ENCODE measurements at places on chromosomes 11 and 22.
A peak's percentile ranks its signal among the peaks of the same experiment; 100 is the strongest.

DNA sequence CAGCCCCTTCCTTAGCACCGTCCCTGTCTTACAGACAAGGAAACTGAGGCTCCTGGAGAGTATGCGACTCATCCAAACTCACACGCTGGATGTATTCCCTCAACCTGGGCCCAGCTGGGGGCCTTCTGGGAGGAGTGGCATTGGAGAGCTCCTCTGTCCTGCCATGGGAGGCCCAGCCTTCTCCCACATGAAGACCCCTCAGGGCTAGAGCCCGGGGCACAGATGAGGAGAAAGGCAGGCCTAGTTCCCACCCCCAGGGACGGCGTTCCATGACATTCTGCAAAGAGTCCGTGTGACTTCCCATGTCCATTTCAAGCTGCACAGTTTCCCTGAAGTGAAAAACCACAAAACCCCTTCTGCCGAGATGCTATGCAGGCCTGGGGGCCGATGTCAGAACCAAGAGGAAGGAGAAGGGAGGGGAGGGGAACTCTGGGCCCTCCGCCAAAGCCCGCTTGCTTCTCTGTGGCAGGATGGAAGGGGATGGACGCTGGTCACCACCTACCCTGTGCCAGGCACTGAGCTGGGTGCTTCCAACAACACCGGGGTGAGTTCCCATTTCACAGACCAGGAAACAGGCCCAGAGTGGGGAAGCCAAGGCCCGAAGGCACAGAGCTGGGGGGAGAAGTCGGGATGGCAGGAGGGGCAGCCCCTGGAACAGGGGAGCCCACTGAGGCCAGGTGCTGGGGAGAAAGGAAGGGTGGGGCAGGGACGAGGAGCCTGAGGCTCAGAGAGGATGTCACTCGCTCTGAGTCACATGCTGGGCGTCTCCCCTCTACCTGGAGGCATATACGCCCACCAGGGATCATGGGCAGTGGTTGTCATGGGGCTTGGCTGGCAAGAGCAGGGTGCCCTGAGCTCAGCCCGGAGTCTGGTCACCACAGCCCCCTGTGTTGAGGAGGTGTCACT is 15.7 kb downstream of the RAC2 start:
- DNase-seq = no peak

DNA sequence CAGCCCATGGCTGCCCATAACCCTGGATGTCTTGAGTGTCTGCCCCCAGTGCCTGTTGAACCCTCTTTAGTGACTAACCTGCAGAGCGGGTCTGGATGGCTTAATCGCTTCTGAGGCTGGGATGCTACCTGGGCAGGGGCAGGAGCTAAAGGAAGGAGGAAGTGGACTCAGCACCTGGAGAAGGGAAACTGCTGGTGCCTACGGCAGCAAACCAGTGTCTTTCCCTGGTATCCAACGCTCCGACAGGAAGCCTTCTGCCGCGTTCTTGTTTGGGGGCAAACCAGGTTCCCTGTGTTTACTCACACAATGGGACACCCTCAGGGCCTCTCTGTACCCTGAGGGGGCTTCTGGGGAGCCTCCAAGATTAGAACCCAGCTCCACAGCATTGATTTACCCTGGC is 38.1 kb upstream of the B3GAT1 start:
- no peak for DNase-seq

GRCh38 chr22:21068681-21069276 is 23.0 kb downstream of the LRRC74B start:
- no peak for DNase-seq

DNA sequence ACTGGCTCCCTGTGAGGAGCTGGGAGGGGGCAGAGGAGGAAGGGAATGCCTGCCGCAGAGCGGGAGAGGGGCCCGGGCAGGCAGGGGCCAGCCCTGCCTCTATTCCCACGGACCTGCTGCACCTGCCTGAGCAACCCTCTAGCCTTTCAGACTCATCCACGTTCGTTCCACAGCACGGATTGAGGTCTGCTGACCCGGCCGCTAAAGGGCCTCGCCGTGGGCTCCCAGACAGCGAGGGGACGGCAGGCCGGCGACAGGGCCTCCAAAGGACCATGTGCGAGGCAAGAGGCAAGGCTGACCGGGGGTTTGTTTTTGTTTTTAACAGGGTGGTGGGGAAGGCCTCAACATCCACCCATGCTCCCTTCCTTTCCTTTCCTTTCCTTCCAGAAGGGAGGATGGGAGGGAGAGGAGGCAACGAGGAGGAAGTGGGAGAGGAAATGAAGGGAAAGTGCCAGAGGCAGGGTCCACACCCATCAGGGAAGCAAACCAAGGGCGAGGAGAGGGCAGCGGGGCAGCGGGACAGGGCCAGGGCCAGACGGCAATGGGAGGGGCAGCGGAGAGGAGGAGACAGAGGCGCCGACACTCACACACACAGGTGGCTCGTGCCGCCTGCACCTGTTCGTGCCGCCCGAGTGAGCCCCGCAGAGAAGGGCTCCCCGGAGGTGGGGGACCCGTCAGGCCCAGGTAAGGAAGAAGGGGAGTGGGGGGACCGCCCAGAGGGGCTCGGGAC is 7.5 kb downstream of the LRFN4 start:
- no peak for DNase-seq

DNA sequence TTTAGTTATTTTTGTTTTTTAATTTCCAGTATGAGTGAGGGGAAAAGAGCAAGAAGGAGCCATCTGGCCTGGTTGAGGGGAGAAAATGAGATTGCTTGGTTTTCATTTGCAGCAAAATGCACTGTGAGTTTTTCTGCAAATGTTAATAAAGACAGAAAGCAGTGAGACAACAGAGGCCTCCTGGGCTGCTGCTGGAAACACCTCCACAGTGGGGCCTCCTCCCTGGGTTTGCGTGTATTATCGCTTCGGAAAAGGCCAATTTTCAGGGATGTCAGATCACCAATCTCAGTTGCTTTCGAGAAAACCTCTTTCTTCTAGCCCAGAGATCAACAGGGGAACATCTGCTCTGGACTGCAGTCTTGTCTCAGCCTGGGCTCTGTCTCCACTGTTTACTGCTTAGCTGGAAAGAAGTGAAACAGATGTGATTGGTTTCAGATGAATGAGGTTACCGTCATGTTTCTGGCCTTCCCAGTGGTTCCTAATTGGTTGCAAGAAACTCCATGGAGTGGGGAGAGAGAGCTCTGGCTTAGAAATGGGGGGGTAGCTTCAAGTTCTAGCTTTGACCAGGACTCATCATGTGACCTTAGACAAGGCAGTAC is 17.3 kb downstream of the TSPAN18 start:
- no peak for DNase-seq

- no peak for DNase-seq
Measured at GRCh38 chr11:130192845-130193267, 33.3 kb downstream of the ST14 start.

- peak; percentile 91 for DNase-seq
Measured at GRCh38 chr11:65111744-65112545, at the start of gene TM7SF2. Gene TM7SF2, plus strand, starts transcription at chr11:65111872. Its CDS starts 144 bp downstream, at chr11:65112016.

DNA sequence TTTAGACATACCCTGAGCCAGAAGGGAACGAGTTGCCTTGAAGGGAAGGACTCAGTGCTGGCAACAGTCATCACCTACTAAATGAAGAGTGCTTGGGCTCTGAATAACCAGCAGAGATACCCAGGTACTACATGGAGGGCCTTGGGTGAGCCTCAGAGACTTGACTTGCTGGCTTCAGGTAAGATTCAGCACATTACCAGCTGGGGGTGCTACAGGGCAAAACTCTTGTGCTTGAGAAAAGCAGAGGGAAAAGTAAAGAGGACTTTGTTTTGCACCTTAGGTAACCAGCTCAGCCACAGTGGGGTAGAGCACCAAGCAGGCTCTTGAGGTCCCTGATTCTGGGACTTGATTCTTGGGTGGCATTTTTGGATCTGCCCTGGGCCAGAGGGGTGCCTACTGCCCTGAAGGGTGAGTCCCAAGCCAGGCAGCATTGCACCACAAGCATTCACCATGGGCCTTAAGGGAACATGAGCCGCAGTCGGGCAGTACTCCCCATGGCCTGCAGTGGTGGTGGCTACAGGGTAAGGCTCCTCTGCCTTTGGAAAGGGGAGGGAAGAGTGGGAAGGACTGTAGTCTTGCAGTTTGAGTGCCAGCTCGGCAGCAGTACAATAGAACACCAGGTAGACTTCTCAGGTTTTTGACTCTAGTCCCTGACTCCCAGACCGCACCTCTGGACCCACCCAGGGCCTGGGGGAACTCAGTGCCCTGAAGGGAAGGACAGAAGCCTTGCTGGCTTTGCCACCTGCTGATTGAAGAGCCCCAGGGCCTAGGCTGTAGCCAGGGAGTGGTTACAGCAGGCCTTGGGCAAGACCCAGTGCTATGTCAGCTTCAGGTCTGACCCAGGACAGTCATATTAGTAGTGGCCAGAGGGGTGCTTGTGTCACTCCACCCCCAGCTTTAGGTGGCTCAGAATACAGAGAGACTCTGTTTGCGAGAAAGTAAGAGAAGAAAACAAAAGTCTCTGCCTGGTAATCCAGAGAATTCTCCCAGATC is 22.7 kb upstream of the PLEKHA7 start:
- DNase-seq = no peak

GRCh38 chr11:14588681-14589080 is 54.9 kb upstream of the PDE3B start:
- no peak for DNase-seq

- no peak for DNase-seq
Measured at GRCh38 chr11:116981266-116981885, 116.9 kb downstream of the SIK3 start.

- DNase-seq = no peak
Measured at GRCh38 chr11:123653827-123654565, 428 bp downstream of the SCN3B start.

DNA sequence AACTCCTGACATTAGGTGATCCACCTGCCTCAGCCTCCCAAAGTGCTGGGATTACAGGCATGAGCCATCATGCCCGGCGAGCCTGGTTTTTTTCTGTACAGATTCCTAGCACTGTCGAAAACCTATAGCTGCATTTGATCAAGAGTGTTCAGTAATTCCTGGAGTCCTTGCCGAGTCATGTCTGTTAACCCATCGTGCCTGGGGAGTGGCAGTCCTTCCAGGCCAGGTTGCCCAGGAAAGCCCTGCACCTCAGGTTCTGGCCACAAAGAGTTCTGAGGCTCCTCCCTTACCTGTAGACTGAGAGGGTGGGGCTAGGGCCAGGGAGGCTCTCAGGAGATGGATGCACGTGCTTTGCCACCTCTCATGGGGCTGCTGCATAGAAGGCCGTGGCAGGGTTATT is 17.0 kb downstream of the YDJC start:
- no peak for DNase-seq

DNA sequence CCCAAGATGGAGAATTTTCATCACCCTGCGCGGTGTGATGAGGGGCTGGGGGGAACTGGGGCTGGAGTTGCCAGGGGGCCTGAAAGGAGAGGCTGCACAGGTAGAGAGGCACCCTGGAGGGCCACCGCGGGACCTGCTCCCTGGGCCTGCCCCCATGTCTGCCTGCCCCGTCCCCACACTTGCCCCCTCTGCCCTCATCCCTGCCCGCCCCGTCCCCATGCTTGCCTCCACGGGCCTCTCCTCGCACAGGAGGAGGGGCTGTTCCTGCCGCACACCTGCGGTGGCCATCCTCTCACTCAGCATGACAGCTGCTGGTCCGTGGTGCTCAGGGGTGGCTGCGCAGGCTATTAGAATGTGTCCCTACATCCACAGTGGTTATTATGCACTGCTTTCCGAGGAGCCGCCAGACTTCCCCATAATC is 43.5 kb downstream of the LINC01488 start:
- no peak for DNase-seq

DNA sequence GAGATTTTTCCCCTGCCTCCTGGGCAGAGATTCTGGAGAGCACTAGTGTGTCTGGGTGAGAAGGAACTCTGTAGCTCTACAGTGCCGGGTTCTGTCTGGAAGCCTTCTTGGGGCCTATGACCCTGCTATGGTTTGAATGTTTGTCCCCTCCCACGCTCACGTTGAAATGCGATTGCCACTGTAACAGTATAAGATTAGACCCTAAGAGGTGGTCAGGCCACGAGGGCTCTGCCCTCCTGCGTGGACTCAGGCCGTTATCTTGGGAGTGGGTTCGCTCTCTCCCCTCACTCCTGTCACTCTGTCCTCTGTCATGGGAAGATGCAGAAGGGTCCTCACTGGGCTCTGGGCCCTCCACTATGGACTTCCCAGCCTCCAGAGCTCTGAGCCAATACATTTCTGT is 3.5 kb downstream of the AP5B1 start:
- DNase-seq = no peak

GRCh38 chr11:66371627-66372415 is at the start of gene SLC29A2:
Gene SLC29A2, minus strand, starts transcription at chr11:66371760. Its CDS starts 169 bp downstream, at chr11:66371591.
- peak; percentile 72 for DNase-seq

DNA sequence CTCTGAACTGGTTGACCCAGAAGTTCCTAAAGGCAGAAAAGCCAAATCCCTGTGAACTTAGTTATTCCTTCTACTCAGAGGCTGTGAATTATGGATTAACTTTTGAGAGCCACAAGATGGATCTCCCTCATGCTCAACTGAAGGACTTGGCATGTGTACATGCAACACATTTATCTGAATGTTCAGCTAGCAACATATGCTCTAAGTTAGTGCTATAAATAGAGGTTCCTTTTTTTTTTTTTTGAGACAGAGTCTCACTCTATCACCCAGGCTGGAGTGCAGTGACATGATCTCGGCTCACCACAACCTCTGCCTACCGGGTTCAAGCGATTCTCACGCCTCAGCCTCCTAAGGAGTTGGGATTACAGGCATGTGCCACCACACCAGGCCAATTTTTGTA is 40.1 kb downstream of the EIF4ENIF1 start:
- DNase-seq = no peak

DNA sequence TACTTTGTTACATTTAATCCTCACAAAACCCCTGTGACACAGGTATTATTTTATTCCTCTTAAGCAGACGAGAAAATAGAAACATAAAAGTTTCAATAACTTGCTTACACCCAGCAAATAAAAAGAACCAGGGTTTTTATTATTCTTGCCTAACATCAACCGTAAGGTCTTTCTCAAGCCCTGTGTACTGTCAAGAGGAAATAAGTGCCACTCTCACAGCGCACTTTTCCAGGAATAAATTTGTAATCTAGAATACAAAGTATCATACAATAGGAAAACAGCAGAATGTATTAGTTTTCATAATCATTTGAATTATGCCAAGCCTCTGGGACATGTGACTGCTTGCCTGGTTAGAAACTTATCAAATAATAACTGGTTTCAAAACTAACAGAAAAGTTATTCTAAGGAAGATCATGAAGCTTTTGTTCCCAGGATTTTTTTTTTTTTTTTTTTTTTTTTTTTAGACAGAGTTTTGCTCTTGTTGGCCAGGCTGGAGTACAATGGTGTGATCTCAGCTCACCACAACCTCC is 7.4 kb downstream of the CCDC34 start:
- no peak for DNase-seq

DNA sequence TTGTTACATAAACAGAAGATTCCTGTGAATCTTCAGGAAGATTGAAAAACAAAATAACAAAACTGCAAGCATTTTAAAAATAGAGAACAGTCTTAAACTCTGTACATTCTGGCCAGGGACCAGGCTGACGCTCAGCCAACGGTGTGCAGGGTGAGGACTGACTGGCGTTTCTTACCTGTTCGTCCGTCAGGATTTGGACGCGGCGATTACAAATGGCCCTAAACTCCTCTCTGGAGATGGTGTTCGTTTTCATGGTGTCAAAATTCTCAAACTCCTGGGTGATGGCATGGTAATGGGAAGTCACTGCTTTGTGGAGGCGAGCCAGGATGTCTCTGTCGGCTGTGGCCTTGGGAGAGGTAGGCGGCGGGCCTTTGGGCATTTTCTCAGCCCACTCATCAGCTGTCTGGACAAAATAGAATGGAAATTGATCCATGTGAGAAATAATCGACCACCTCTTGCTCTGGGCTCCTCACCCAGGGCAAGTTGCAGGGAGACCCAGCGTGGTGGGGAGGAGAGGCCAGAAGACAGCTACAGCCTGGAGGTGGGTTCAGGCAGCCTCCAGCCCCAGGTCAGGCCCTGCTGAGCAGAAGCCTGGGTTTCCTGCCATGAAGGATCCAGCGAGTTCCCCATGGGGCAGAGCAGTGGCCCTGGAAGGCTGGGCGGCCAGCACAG is 143.0 kb downstream of the MPPED1 start:
- no peak for DNase-seq

All from activated effector memory CD4-positive, alpha-beta T cell treated with Interleukin-2 at 50 U/mL for 16 hours (primary cell).